ENCODE measurements at places on chromosomes 5 and 9. TPM values are rescaled to one million over a fixed set of nuclear protein-coding genes. Genes with fewer than 3 reads are reported as not detected.

- no peak for DNase-seq
Observed at GRCh38 chr9:129441852-129442251, 179.0 kb downstream of the C9orf50 start.

GRCh38 chr9:126527109-126527825, 86.5 kb upstream of the LMX1B start:
- no peak for DNase-seq

DNA sequence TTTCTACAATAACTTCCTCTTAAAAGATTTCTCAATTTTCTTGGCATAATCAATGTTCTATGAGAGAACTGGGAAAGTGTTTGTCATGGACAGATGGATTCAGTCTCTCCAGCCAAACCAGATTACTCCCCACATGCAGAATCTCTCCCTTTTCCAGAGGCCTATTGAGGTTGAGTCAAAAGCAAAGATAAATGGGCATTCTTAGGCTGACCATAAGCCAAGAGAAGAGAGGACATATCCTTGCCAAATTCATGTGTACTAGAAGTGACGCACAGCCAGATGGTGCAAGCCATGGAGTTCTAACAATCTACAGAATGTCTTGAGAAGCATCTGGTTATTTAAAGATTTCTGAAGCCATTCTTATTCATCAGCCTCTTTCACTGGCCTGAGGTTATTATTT, 2115.0 kb downstream of the MAT2B start:
- DNase-seq, result peak; percentile 32

GRCh38 chr5:133996683-133997252, 8.0 kb downstream of the VDAC1 start:
- no peak for DNase-seq

- DNase-seq, result no peak
Observed at GRCh38 chr5:52859628-52860027, 71.9 kb downstream of the ITGA1 start.

- no peak for DNase-seq
Observed at GRCh38 chr5:91357806-91358205, 25.3 kb downstream of the ARRDC3 start.

GRCh38 chr5:65481171-65481581, 544 bp downstream of the ADAMTS6 start:
- no peak for DNase-seq

DNA sequence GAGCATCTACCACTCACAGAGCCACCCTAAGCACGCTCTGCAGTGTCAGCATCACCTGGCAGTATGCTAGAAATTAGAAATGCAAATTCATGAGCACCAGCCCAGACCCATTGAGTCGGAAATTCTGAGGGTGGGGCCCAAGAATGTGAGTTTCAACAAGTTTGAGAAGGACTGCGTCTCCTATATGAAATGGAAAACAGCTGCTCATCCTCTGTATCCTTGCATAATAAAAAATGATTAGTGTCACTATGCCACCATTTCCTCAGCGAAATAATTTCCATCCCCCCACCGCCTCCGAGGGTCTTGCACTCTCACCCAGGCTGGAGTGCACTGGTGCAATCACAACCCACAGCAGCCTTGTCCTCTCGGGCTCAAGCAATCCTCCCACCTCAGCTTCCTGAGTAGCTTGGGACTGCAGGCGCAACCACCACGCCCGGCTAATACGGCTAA, 1.3 kb upstream of the IQGAP2 start:
- no peak for DNase-seq

DNA sequence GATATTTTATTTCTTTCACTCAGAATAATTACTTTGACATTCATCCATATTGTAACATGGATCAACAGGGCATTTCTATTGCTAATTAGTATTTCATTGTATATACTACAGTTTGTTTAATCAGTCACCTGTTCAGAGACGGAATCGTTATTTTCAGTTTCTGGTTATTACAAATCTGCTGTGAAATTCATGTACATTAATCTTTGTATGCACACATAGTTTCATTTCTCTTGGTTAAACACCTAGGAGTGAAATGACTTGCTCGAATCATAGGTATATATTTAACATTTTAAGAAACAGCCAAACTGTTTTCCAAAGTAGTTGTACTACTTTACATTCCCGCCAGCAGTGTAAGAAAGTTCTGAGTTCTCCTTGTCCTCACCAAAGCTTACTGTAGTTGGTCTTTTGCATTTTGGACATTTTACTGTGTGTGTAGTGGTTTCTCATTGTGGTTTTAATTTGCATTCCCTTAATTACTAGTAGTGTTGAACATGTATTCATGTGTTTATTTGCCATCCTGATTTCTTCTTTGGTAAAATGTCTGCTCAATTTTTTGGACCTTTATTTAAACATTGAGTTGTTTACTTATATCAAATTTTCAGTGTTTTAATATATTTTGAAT, 198.2 kb downstream of the SAXO1 start:
- no peak for DNase-seq

GRCh38 chr5:154278908-154279307, 88.4 kb downstream of the GALNT10 start:
- no peak for DNase-seq

GRCh38 chr5:107604146-107604910, 66.4 kb downstream of the EFNA5 start:
- no peak for DNase-seq

- DNase-seq, result no peak
Observed at GRCh38 chr5:14396066-14396465, 185.5 kb upstream of the OTULINL start.

- DNase-seq, result no peak
Observed at GRCh38 chr5:5612096-5612495, 189.6 kb downstream of the ICE1 start.

DNA sequence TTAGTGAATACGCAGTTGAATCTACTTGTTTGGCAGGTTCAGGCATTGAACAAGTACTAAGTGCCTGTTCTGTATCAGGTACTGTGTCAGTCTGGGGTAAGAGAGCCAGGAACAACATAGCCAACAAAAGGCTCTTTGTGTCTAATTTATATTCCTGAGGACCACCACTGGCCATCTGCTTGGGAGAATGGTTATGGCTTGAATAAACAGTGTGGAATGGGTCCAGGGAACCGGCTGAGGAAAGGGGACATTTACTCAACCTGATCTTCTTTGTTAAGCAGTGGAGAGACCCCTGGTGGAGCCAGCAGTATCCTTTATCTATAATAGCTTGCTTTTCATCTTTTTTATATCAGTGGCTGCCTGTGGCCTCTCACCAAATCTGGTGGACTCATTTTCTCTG, 38.6 kb downstream of the EXOSC2 start:
- no peak for DNase-seq

GRCh38 chr5:155019601-155020226, 6.2 kb downstream of the KIF4B start:
- no peak for DNase-seq

- no peak for DNase-seq
Observed at GRCh38 chr5:176773408-176774035, 36.8 kb upstream of the UNC5A start.

GRCh38 chr5:110738812-110739651, at the start of gene SLC25A46:
Gene SLC25A46, plus strand, starts transcription at chr5:110739007. Its CDS starts 113 bp downstream, at chr5:110739120.
- DNase-seq, result peak; percentile 72

- no peak for DNase-seq
Observed at GRCh38 chr5:111774525-111774924, 17.5 kb upstream of the NREP start.

DNA sequence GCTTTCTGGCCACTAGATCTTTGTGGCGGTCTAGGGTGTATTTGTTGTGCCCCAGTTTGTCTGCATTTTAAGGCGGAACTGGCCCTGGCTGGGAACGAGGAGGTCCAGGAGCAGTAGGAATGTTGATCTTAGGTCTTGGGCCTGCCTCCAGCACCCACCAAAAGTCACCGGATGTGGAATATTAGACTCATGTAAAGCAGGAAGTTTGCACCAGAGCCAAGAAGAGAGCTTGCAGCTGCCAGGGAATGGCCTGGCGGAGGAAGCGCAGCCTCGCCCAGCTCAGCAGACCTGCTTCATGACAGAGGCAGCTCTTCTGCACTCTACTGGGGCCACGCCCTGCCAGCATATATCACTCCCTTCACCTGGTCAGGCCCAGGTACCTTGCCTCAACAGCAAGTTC, 3.3 kb downstream of the GPX3 start:
- no peak for DNase-seq

DNA sequence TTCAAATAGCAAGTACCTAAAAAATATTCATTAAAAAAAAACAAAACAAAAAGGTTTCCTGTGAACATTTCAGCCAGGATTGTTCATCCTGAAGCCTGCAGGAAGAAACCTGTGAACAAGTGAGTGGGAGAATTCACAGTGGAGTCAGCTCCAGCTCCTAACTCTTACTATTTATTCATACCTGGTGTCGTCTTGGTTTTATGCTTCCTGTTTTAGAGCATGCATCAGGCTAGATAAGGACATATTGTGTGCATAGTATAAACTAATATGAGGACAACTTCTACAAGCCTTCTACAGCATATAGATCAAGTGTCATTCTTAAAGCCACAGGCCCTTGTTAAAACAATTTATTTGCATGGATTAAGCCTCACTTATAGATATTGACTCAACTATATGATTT, 169.9 kb downstream of the EFNA5 start:
- no peak for DNase-seq

DNA sequence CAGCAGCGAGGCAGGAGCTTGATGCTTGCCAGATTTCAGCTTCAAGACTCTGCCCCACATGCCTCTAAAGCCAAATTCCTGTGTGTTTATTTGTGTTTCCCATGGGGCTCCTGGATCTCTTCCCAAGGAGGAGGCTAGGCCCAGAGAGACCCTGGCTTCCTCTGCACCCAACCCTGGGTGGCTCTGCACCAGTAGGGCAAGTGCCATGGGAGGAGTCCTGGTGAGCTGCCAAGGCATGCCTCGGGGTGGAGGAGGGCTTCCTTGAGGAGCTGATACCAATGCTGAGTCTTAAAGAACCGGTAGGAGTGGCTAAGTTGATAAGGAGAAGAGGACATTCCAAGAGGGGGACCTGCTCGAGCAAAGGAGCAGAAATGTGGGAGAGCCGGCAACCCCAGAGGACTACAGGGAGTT, 6.8 kb upstream of the TIFAB start:
- DNase-seq, result no peak

NIM1K gene
- total RNA-seq, result 0.79 TPM

ROR2 gene
- total RNA-seq, result 6.3 TPM

PMPCA gene
- 29.2 TPM for total RNA-seq

TAL2 gene
- total RNA-seq, result not detected

CLTA gene
- 187 TPM for total RNA-seq

PPP3R2 gene
- not detected for total RNA-seq

ALDOB gene
- total RNA-seq, result not detected

IL3 gene
- not detected for total RNA-seq

ADRB2 gene
- total RNA-seq, result 42.7 TPM

PCDHB12 gene
- total RNA-seq, result 4.4 TPM

Measured in omental fat pad (tissue), 4 donors.